Upper lobe of left lung (tissue), 6 donors: ENCODE measurements at places on chromosomes 7 and 10. TPM values are rescaled to one million over a fixed set of nuclear protein-coding genes. Genes with fewer than 3 reads are reported as not detected.

Gene MASTL
- total RNA-seq = 5.7 TPM

Gene URGCP
- 28.9 TPM for total RNA-seq

Gene MYO1G
- 19.7 TPM for total RNA-seq

- no peak for DNase-seq
- H3K27me3 ChIP-seq = no peaks in the 10 kb centered on the region
- no peaks in the 10 kb centered on the region for H3K36me3 ChIP-seq
Observed at GRCh38 chr10:131421381-131421780, 109.9 kb upstream of the TCERG1L start.

GRCh38 chr10:70594161-70594560, 8.4 kb downstream of the PRF1 start:
- no peaks in the 10 kb centered on the region for H3K36me3 ChIP-seq
- H3K27me3 ChIP-seq = no peaks in the 10 kb centered on the region
- DNase-seq = peak; percentile 20
- H3K27ac ChIP-seq = no peak overlapping the region
- H3K4me3 ChIP-seq = no peak overlapping the region

- H3K27ac ChIP-seq = no peak overlapping the region
- H3K27me3 ChIP-seq = no peaks in the 10 kb centered on the region
- H3K4me3 ChIP-seq = no peak overlapping the region
Observed at GRCh38 chr7:18320971-18321567, 174.5 kb upstream of the HDAC9 start.

GRCh38 chr7:143934526-143935325, at the start of gene OR2F2:
OR2F2 (plus strand) TSS chr7:143935233; CDS start chr7:143935233, 0 bp downstream.
- H3K27ac ChIP-seq = no peak within 1 kb of the TSS
- H3K27me3 ChIP-seq = no peaks in the 10 kb centered on the region
- no peak within 1 kb of the TSS for H3K4me3 ChIP-seq
- H3K4me1 ChIP-seq = no peaks in the 10 kb centered on the region

GRCh38 chr10:13231808-13232207, 2.4 kb downstream of the UCMA start:
- H3K4me3 ChIP-seq = no peak overlapping the region
- H3K4me1 ChIP-seq = no peaks in the 10 kb centered on the region
- H3K27me3 ChIP-seq = no peaks in the 10 kb centered on the region
- no peaks in the 10 kb centered on the region for H3K36me3 ChIP-seq

GRCh38 chr10:101283762-101284100, 54.5 kb upstream of the LBX1 start:
- H3K4me3 ChIP-seq = peak overlapping the region; percentile 18
- no peak for DNase-seq
- H3K27me3 ChIP-seq = peaks cover 28% of the 10 kb centered on the region
- H3K36me3 ChIP-seq = no peaks in the 10 kb centered on the region
- peaks cover 7% of the 10 kb centered on the region for H3K4me1 ChIP-seq

DNA sequence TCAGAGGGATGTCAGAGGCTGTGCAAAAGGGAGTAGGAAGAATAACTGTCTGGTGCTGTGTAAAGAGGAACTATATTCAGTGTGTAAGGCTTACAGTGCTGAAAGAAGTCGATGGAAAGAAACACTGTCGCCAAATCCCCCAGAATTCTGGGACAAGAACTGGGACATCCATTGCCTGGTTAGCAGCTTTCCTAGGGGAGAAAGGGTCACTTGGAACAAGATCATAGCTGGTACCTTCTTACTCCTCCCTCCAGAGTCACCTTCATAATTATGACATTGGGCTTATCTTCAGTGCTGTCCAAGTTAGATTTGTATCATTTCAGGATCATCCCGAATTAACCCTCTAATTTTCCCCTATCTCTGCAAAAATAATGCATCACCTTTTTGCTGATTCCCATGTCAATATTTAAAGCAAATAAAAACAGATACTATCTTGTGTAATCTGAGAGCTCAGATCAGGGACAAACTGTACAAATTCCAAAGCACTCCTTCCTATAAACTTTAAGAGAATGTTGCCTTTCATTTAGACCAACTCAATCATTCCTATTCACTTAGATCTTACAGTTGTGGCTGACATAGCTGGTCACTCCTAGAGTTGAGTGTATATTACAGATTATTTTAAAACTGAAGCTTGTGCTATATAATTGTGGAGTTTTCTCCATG, 96.5 kb downstream of the DNAH11 start:
- no peak overlapping the region for H3K27ac ChIP-seq

- peaks cover 2% of the 10 kb centered on the region for H3K27me3 ChIP-seq
- no peak overlapping the region for H3K27ac ChIP-seq
- no peak for DNase-seq
- H3K36me3 ChIP-seq = peaks cover 15% of the 10 kb centered on the region
- H3K4me3 ChIP-seq = no peak overlapping the region
Observed at GRCh38 chr10:22333167-22333974, 11.9 kb upstream of the SPAG6 start.

- DNase-seq = no peak
- H3K27me3 ChIP-seq = no peaks in the 10 kb centered on the region
- H3K4me1 ChIP-seq = no peaks in the 10 kb centered on the region
- H3K4me3 ChIP-seq = no peak overlapping the region
Observed at GRCh38 chr7:78057571-78057970, 259.0 kb downstream of the PHTF2 start.

GRCh38 chr7:73700069-73700423, 16.6 kb downstream of the BUD23 start:
- no peak overlapping the region for H3K4me3 ChIP-seq
- H3K27me3 ChIP-seq = no peaks in the 10 kb centered on the region
- no peak for DNase-seq
- no peaks in the 10 kb centered on the region for H3K4me1 ChIP-seq
- H3K27ac ChIP-seq = no peak overlapping the region
- H3K36me3 ChIP-seq = peaks cover 25% of the 10 kb centered on the region

DNA sequence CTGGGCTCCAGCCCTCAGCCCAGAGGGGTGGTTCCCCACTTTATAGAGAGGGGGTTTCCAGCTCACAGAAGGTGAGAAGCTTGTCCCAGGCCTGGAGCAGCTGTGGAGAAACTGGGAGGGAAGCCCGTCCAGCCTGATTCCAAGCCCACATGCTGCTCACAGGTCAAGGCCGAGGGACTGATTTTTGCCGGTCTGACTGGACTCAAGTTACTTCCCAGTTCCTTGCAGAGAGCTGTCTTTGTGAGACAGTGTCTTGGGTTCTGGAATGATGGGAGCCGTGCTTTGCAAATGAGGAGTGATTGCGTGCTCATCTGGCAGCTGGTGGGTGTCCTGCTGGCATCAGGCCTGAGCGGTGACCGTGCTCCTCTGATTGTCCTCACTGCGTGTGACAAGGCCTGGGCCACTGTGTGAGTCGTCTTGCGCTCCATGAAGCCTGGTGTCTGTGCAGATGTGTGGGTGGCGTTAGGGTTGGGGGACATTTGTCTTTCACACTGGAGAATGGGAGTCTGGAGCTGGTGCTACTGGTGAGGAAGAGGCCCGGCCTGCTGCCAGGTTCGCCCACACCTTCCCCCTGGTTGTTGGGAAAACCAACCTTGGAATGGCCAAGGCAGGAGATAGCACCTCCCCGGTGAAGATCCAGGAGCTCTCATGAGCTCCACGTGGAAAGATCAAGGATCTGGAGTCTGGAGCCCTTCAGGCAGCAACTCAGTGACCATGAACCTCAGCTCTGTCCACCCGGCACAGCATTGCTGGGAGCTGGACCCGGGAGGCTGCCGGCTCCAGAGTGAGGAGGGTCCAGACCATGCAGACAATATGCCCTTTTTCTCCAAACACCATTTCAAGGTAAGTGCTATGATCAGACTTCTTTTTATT, 129.6 kb downstream of the SMURF1 start:
- no peaks in the 10 kb centered on the region for H3K4me1 ChIP-seq
- no peak overlapping the region for H3K4me3 ChIP-seq
- DNase-seq = peak; percentile 15
- peaks cover 43% of the 10 kb centered on the region for H3K36me3 ChIP-seq
- no peaks in the 10 kb centered on the region for H3K27me3 ChIP-seq

GRCh38 chr10:121053151-121053550, 202.0 kb downstream of the WDR11 start:
- H3K27ac ChIP-seq = no peak overlapping the region
- no peaks in the 10 kb centered on the region for H3K27me3 ChIP-seq
- DNase-seq = no peak
- no peak overlapping the region for H3K4me3 ChIP-seq
- H3K4me1 ChIP-seq = no peaks in the 10 kb centered on the region

- no peak for DNase-seq
- peaks cover 14% of the 10 kb centered on the region for H3K36me3 ChIP-seq
- H3K4me1 ChIP-seq = no peaks in the 10 kb centered on the region
- no peak overlapping the region for H3K4me3 ChIP-seq
- H3K27ac ChIP-seq = no peak overlapping the region
Observed at GRCh38 chr7:32559480-32559879, 64.2 kb downstream of the AVL9 start.

DNA sequence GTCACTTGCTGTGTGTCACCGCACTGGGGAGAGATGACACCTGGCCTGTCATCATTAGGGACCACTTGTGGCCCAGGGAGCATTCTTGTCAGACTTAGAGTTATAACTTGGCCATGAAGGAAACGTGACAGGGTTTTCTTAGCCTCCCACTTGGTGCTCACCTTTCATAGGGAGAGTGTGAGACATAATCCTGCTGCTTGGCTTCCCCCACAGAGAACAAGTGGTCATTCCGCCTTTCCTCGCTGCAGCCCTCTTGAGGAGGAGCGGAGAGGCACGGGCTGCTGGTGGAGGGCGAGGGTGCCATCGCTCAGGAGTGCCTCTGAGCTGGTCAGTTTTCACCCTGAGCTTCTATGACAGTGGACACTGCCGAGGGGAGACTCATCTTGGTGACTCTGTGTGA, 125.0 kb upstream of the GJD4 start:
- no peaks in the 10 kb centered on the region for H3K36me3 ChIP-seq
- H3K4me1 ChIP-seq = peaks cover 13% of the 10 kb centered on the region
- no peaks in the 10 kb centered on the region for H3K27me3 ChIP-seq
- H3K27ac ChIP-seq = no peak overlapping the region

DNA sequence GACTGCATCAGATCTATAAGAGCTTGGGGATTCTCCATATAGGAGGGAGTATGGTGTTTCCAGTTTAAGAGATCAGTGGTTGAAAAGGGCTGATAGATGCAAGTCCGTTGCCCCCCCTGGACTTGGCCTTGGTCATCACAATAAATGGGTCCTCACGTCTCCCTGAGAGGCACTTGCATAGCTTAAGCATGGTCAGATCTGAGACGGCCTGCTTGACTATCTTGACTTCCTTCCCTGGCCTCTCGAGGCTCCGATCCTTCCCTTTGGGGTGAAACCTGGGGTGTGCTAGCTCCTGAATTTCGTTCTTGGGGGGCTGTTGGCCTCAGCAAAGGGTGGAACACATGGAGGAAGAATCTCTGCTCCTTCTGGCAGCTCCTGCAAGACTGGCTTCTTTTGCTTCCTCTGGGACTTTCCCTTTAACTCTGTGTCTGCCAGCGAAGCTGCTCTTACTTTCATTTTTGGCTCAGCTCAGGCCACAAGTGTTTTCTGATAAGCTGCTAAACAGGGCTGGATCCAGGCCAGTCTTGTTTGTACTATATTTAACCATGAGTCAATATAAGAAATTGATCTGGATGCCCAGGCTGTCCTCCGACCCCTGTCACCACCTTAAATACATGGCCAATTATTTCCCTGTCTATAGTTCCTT, 11.2 kb upstream of the ZNF485 start:
- H3K27ac ChIP-seq = no peak overlapping the region
- peak overlapping the region; percentile 40 for H3K4me3 ChIP-seq
- peaks cover 4% of the 10 kb centered on the region for H3K4me1 ChIP-seq
- no peaks in the 10 kb centered on the region for H3K27me3 ChIP-seq
- H3K36me3 ChIP-seq = no peaks in the 10 kb centered on the region
- DNase-seq = no peak
